ENCODE measurements at places on chromosomes 2 and 18.
A peak's percentile ranks its signal among the peaks of the same experiment; 100 is the strongest.

DNA sequence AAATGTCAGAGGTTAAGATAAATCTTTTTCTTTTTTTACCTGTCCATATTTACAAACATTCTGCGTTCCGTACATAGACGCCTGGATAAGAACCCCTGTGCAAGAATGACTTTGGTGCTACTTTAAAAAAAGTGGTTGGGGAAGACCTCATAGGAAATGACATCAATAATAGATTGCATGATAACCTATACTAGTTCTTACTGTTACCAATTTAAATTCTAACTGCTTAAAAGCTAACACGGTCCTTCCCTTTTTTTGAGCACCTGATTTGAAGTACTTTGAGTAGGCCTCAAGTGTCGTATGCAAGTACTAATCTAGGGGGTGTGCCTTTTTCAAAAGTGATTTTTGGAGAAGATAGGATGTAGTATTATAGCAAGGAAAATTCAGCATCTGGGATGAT lies 2.1 kb downstream of the SLC39A10 start:
- no peak for DNase-seq

- DNase-seq: no peak
These were observed 11.9 kb downstream of the OTOF start for GRCh38 chr2:26465981-26466471.

DNA sequence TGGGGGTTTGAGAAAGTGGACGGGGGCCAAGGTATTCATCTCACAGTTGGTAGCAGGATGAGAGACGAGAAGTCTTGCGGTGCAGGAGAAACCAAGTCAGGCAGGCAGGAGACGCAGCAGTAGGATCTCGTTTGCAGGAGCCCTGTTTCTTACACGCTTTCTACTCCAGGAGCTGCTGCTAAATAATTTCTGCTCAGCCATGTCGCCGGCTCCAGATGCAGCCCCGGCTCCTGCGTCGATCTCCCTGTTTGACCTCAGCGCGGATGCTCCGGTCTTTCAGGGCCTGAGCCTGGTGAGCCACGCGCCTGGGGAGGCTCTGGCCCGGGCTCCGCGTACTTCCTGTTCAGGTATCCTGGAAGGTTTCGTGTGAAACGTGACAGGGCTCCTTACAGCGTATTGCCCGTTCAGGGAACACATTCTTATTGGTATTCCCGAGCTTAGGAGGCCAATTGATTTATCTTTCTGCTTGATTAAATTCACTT lies 494 bp downstream of the ANKZF1 start:
- no peak for DNase-seq

DNA sequence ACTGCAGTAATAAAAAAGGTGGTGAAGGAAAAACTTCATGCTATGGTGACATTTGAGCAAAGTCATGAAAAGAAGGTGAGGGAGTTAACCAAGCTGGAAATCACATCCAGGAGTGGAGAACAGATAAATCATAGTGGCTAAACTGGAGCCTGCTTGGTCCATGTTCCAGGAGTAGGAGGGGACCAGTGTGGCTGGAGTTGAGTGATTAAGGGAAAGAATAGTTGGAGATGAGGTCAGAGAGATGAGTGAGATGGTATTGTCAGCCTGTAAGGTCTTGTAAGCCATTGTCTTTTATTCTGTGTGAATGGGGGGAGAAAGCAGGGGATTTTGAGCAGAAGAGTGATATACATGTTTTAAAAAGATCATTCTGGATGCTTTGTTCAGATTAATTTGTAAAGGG lies 52.3 kb downstream of the NABP1 start:
- no peak for DNase-seq

DNA sequence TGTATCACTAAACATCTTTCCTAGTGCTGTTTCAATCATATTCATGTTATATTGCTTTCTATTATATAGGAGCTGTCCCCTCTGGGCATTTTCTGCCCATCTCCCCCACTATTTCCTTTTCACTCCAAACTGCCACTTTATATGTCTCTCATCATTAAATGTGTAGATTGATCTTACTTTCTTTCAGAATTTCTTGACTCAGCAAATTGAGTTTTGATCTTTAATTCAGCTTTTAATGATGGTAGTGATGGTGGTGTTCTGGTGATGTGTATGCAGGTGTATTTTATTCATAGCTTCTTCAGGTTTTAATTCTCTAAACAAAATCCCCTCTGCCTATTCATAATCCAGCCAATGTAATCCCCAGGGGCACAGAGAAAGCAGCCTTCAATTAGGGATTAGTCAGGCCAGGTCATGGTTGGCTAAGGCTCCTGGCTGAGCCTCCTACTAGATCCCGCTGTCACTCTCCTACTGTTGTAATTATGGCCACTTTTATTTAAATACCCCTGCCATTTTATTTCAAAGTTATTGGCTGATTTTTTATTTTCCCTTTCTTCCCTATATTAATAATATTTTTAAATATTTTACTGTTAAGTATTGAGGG lies 325.4 kb downstream of the SPAG16 start:
- DNase-seq: no peak

- DNase-seq: no peak
These were observed 45.0 kb upstream of the ODC1 start for GRCh38 chr2:10493075-10493633.

GRCh38 chr2:62363166-62363565 lies 142.8 kb downstream of the TMEM17 start:
- no peak for DNase-seq

GRCh38 chr2:54106631-54107454 lies 8.6 kb upstream of the ACYP2 start:
- peak; percentile 35 for DNase-seq

GRCh38 chr2:141767051-141767450 lies 363.8 kb downstream of the LRP1B start:
- no peak for DNase-seq

- no peak for DNase-seq
These were observed 17.7 kb downstream of the SH3BP4 start for GRCh38 chr2:234969306-234970098.

DNA sequence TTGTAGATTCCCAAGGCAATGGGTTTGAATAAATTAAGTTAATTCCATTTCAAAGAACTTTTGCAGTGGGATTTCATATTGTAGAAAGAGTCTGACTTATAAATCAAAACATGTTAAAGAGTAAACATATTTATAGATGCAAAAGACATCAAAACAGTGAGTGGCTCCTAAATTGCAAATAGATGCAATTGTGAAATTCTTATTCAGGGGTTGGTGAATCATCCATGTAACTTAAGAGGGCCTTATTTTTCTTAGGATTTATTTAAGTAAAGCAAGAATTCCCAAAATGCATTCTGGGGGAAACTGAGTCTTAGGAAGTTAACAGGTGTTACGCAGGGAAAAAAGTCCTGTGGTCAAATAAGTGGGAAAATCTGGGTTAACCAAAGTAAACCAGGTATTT lies 11.3 kb downstream of the TANC1 start:
- DNase-seq: no peak

- no peak for DNase-seq
These were observed 190.3 kb downstream of the IRS1 start for GRCh38 chr2:226609366-226609765.

DNA sequence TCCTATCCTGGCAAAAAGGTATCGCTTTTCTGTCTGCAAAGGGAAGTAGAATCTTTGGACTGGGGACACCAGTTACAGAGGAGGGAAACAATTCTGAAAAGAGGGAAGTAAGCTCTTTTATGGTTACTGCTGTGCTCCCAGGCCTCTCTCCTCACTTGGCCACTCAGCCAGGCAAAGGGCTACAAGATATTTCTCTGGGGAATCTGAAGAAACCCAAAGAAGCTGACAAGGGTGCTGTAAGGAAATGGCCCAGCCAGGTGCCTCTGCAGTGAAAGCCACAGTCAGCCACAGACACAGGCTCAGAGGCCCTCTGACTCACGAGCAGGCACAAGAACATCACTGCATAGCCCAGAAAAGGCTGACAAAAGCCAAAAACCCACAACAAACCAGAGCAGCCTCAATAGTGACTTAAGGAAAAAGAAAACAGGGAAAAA lies 5.8 kb downstream of the HDLBP start:
- peak; percentile 56 for DNase-seq

GRCh38 chr2:36307441-36307840 lies 48.1 kb upstream of the CRIM1 start:
- no peak for DNase-seq

- DNase-seq: no peak
These were observed 2.6 kb upstream of the ZFP36L2 start for GRCh38 chr2:43228756-43229659.

DNA sequence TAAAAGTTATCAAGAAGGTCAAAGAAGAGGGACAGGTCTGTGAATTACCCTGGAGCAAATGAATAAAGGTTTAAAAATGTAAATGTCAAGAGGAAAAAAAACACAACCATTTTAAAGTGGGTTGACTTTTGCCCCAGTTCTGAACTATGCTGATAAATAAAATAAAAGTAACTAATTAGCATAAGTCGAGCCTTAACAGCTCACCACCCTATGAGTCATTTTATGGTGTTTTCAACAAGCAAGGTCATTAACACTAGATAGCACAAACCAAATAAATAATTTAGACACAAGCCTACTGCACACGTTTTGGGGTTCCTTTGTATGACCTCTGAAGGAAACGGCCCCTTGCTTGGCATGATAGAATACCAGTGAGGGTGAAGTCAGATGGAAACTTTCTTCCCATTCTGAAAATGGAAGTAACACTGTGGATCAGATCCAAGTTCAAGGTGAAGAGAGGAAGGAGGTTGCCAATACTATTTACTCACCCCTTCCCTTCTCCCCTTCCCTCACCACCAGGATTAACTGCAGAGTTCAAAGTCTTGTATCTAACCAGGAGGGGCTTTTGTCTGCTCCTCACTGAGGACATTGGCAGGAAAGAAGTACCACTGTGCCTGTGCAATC lies 380.0 kb upstream of the ACVR2A start:
- DNase-seq: no peak

GRCh38 chr2:152730591-152731333 lies 12.3 kb downstream of the ARL6IP6 start:
- peak; percentile 2 for DNase-seq

- peak; percentile 36 for DNase-seq
These were observed 3.2 kb downstream of the ID2 start for GRCh38 chr2:8684878-8685696.

GRCh38 chr2:10417551-10418335 lies 30.4 kb downstream of the ODC1 start:
- DNase-seq: no peak

DNA sequence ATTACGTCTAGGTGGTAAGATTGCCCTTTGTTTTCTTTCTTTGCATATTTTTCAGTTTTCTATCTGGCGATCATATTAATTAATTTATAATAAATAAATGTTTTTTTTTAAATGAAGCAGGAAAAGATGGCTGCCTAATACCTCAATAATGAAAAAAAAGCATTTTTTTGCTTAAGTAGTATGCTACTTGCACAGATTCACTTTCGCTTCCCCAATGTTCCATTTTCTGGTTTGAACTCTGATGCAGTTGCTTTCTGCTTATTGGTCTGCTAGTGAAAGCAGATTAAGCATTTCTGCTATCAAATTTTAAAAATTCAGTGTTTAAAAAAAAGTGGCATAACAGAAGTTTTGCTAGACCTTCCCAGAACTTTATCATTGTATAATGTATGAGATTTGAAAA lies 11.9 kb upstream of the TMEM182 start:
- no peak for DNase-seq

- DNase-seq: no peak
These were observed 42.8 kb upstream of the CYTIP start for GRCh38 chr2:157486596-157487270.

GRCh38 chr2:48161628-48162027 lies 255.3 kb upstream of the FBXO11 start:
- no peak for DNase-seq

DNA sequence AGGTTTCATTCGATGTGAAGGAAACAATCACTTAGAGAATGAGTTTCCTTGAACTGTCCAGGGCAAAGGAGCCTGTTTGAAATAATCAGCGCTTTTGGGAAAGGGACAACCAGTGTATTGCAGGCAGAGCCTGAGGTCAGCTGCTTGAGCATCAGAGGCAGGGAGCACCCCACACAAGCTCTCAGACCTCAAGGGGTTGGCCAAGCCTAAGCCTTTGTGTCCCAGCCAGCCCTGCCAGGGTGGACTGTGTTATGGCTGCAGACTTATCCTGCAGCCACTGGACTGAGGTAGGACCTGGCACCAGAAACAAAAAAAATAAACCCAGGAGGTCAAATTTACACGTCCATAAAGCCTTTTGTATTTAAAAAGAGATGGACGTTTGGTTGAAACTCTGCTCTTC lies 228.3 kb downstream of the SEPTIN10 start:
- no peak for DNase-seq

DNA sequence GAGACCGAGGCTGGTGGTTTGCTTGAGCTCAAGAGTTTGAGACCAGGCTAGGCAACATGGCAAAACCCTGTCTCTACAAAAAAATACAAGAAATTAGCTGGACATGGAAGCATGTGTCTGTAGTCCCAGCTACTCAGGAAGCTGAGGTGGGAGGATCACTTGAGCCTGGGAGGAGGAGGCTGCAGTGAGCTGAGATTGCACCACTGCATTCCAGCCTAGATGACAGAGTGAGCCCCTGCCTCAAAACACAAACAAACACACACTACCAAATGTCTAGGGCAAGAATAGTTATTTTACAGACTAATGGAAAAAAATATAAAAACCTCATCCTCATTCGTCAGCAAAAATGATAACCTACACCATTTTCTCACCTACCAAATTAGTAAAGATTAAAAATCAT lies 15.3 kb downstream of the BUB1 start:
- DNase-seq: no peak

DNA sequence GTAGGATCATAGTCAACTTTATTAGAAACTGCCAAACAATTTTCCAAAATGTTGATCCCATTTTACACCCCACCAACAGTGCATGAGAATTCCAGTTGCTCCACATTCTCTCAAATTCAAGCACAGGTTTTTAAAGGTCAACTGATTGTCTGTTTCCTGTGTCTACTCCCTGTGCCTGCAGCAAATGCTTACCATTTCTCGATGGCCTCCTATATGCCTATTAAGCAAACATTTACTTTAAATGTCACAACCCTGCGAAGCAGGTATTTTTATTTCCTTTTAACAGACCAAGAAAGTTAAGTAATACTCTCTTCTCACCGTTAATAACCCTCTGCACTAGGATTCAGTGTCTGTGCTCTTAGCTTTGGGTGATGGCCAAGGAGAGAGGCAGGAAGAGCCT lies 163.8 kb upstream of the EPB41L3 start:
- DNase-seq: no peak

All from activated T-cell treated with anti-CD3 and anti-CD28 coated beads for 4 hours (primary cell).